ENCODE measurements at places on chromosomes 11 and 22. TPM values are rescaled to one million over a fixed set of nuclear protein-coding genes. Genes with fewer than 3 reads are reported as not detected.

AMOTL1 gene
- 3.1 TPM for total RNA-seq

LRRC74B gene
- not detected for total RNA-seq

- DNase-seq = no peak
Observed at GRCh38 chr11:13105237-13105844, 96.2 kb downstream of the RASSF10 start.

DNA sequence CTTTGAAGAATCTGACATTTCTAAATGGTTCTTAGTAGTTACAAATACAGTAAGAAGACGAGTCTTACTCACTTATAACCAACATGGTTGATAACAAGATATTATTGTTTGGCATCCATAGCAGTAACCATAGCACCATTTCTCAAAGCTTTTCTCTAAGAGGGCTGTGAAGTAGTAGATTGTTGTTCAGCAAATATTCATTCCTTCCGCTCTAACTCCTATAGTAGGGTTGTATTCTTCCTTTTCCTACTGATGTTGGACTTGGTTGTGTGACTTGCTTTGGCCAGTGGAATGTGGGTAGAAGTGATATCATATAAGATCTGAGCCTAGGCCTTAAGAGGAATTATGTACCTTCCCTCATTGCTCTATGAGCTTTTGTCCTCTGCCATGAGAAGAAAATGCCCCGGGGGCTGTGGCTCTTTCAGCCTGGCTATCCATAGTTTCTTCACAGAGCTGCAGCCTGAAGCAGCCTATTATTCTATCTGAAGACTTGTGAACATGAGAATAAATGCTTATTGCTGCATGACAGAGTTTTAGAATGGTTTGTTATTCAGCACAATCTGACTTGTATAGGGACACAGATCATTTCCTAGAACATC lies 28.9 kb upstream of the ZBED5 start:
- DNase-seq = no peak

DNA sequence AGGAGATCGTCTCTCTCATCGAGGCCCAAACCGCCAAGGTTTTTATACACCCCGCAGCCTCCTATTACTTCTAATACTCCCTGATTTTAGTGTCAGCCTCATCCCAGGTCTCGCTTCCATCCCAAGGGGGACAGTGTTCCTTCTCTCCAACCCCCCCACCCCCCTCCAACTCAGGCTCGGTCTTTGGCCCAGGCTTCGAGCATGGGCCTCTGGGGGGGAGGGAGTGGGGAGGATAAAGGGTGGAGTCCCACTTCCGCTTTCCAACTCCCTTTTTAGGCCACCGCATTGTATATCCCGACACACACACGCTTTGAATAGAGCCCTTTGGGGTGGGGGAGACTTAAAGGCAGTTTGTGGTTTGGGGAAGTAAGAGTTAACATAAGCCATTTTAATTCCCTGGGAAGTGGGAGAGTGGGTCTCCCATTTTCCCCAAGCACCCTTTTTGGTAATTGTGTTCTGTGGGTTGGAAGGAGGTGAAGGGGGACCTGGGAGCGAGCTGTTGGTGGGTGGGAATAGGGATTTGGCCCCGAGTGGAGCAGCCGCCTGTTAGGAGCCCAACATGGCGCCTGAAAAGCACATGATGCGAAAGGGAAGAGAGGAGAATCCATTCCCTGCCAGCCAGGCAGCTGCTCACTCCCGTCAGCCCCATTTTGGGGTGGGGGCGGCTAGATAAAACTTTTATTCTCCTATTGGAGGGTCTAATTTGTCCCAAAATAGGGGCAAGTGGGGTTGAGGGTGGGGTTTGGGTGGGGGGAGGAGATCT lies 844 bp downstream of the PCF11 start:
- DNase-seq = peak; percentile 55

DNA sequence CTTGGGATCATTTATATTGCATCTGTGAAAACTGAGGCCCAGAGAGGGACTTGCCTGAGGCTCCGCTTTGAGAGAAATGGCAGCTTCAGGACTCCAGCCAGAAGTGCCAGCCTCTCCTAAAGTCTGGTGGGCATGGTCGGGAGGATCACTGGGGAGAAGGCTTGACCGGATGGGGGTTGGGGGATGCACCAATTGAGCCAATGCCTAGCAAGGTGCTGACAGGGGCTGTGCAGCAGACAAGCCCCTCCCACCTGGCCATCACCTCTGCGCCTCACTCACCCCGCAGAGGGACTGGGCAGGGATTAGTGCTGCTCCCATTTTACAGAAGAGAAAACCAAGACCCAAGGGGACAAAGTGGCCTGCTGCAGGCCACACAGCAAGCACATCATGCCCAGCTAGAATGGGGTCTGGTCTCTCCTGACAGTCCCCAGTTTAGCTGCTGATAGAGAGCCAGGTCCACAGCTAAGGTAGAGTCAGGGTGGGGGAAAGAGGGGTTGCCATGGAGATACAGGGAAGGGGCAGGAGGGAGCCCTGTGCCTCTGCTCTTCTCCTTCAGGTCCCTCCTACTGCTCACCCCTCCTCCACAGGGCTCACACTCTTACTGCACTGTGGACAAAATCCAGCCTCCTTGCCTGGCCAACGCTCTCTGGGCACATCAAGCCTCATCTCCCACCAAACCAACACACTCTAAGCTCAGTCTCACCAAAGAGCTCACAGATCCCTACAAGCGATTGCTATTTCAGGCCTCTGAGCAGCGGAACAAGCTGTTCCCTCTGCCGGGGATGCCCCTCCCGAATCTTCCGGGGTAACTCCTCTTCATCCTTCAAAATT lies 29.5 kb downstream of the TEF start:
- no peak for DNase-seq

GRCh38 chr11:94132823-94133408 lies 4.3 kb downstream of the PANX1 start:
- DNase-seq = no peak

DNA sequence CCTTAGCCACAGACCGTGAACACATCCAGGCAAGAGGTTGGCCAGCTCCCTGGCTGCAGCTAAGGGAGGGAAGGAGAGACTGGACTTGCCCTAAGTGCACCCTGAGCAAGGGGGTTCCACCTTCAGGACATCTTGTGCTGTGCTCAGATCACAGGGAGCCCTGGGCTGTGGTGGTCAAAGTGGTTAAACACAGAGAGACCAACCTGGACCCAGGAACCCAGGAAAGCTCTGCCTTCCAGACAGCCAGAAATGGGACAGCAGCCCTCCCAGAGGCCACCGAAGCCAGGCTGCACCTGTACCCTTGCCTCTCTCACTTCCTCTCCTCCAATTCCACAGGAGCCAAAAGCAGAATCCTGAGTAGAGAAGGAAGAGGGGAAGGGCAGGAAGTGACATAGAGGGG lies 105.2 kb upstream of the TMEM45B start:
- no peak for DNase-seq

Measured in activated CD4-positive, alpha-beta T cell treated with anti-CD3 and anti-CD28 coated beads, Interleukin-2, amount 10 ng/mL, durations not matched to agents 7 days and 5 days (primary cell).